ENCODE measurements at places on chromosomes 5 and 9.

- DNase-seq: peak; percentile 96
Observed at GRCh38 chr9:106878934-106879333, 16.0 kb downstream of the ZNF462 start.

DNA sequence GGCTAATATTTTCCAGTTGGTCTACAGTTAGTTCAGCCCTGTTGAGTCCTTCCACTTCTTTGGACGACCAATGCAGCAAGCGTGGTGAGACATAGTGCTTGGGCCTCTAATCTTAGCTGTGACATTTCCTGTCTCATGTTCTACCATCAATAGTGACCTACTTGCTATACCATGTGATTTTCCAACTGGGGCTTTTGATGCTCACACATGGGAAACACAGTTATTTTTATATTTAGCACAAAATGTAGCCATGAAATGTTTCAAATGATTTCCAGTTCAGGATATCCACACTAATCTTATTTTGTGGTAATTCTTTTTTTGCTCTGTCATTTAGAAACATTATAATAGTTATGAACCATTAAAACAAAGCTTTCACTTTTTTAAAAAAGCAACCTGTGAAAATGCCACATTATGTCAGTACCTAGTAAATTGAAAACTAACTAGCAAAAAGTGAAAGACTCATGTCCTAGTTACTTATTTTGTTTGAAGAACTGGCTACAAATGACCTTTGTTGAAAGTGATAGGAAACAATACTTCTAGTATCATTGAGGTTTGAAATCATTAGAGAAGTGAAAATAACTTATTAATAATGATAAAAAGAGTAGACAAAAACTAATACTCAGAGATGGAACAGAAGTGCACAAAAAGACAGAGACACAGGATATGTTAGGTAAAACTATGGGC lies 18.3 kb downstream of the MARCHF3 start:
- DNase-seq: peak; percentile 35

GRCh38 chr5:56640763-56641406 lies 174.5 kb upstream of the MAP3K1 start:
- DNase-seq: no peak

GRCh38 chr5:15683332-15683731 lies 183.4 kb downstream of the FBXL7 start:
- DNase-seq: peak; percentile 55

- peak; percentile 89 for DNase-seq
Observed at GRCh38 chr5:81825237-81825636, 74.3 kb upstream of the SSBP2 start.

DNA sequence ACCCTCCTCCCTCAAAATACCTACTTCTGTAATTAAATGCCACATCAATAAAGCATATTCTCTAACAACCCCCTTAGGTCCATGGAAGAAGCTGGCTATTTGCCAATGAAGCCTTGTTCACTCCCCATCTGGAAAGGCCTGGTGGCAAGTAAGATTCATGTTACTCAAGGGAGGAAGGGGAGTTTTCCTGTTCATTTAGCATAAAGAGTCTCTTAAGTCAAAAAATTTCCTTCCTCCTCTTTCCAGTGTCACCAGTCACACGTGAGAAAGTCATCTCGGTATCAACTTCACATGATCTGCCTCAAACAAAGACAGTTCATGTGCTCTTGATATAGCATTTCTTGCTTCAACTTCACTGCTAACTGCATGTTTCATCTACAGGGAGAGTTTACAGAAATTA lies 32.7 kb upstream of the RIC1 start:
- DNase-seq: peak; percentile 10

GRCh38 chr9:87383344-87384150 lies 114.1 kb upstream of the DAPK1 start:
- DNase-seq: peak; percentile 23

GRCh38 chr5:50593681-50594080 lies 72.8 kb upstream of the PARP8 start:
- peak; percentile 14 for DNase-seq

DNA sequence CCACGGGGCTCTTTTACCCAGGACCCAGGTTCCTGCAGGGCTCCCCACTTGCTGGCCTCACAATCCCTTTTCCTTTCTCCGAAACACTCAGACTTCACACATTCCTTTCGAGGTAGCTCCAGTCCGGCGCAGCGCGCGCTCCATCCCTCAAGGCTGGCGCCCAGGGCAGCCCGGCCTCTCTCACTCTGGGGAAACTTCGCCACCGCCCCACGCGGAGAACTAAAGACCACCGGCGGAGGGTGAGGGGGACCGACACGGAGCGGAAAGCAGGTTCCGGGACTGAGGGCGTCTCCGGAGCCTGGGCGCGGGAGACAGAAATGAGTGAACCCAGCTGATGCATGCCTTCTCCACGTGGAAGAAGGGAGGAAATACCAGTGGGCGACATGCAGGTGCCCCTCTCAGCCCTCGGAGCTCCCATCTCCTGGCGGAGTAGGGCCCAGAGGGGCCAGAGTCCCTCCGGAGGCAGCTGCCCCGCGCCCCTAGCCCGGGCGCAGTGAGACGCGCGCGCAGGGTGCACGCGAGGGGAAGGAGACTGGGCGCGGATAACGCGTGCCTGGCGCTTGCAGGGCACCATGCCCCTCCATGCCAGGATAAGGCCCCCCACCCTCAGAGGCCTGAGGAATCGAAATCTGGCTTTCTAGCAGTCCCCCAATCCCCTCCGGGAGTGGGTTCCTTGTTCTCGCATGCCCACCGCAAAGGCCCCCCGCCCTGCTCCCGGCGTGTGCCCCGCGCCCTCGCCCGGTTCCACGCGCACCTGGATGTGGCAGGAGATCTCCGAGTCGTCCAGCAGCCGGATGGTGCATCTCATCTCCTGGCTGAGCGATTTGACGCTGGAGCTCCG lies 650 bp downstream of the FRMD3 start:
- peak; percentile 56 for DNase-seq

DNA sequence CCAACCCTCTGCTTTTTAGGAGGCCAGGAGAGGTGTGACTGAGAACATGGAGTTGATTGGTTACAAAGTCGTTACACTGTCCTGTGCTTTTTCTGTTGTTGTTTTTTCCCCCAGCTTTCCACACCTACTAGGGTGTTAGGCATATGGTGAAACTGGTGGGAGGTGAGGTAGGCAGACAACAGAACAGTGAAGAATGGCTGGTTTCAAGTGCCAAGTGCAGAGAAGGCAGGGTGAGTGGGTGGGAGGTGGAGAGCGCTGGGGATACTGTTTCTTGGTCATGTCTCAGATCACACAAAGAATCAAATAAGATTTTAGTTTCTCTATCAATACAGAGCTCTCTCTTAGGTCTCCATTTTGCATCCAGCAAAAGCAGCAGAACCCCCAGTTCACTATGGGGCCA lies 2.2 kb upstream of the SPTAN1 start:
- DNase-seq: no peak

- no peak for DNase-seq
Observed at GRCh38 chr5:158119961-158120723, 261.2 kb upstream of the CLINT1 start.

DNA sequence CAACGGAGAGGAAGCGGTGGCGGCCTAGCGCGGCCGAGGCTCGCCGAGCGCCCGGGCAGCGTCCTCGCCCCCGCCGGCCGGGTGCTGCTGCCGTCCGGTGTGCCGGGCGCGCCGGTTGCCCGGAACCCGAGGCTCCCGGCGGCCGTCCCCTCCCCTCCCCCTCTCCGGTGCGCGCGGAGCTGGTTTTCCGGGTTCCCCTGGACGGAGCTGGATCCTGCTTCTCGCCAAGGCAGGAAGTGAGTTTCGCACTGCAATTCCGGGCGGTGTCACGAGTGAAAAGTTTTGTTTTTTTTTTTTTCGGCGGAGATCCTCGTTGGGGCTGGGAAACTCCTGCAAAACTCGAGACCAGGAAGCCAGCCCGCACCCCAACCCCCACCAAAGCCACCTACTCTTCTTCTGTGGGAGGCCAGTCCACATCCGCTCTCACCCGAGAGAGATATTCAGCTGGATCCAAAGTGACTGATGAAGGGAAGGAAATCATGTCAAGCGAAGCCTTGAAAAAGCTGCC lies at the start of gene ERBIN:
TSS of gene ERBIN (plus strand) at position 300 of the 508 bp plus-strand sequence. CDS start 66,144 bp downstream, outside the sequence.
- DNase-seq: peak; percentile 94

- DNase-seq: peak; percentile 26
Observed at GRCh38 chr9:107999890-108000289, 510.3 kb upstream of the KLF4 start.

DNA sequence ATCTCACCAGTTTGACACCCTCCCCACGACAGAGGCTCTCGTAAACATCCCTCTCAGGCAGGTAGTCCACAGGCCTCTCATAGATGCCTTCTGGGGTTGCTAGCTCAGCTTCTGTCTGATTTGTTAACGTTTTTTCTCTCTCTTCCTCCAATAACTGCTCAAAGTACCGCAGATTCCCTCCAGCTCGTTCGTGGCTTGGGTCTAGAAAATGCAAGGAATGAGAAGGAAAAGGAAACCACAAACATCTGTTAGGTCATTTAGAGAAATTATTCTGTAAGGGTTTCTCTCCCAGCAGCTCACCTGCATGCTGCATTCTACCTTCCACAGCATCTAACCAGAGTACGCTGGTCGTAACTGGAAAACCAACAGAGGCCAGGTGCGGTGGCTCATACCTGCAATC lies 18.5 kb downstream of the P4HA2 start:
- DNase-seq: no peak

DNA sequence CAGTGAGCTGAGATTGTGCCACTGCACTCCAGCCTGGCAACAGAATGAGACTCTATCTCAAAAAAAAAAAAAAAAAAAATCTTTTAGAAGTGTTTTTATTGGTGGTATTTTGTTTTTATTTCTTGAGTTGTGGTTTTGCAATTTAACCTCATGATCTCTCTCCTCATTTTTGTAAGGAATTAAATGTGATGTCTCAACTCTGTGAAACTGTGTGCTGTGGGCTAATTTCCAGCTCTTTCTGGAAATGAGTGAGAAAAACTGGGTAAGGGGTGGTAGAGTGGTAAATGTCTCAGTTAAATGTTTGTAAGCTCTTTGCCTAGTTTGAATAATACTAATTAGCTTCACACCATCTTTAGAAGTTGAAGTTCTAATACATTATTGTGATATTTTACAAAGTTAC lies 29.0 kb downstream of the ACO1 start:
- peak; percentile 57 for DNase-seq

GRCh38 chr5:106862450-106863193 lies 808.1 kb downstream of the EFNA5 start:
- DNase-seq: peak; percentile 8

GRCh38 chr9:138044485-138045383 lies 167.2 kb downstream of the CACNA1B start:
- no peak for DNase-seq

DNA sequence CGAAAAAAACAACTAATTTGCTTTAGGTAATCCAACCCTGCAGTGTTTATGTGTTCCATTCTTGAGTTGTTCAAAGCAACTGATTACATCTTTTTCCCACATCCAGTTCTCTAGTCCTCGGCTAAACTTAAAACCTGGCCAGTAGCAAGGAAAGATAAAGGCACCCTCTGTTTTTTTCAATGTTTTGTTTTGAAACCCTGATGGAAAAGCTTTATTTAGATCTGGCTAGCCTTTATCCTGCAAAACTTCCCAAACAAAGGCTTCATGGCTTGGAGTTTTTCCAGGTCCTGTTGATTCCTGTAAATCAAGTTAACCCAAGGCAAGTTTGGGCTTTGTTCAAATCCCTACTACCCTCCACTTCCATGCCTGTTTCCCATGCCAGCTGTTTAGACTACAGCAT lies 105.1 kb downstream of the CEMIP2 start:
- DNase-seq: no peak
